Hematopoietic multipotent progenitor cell treated with erythropoietin and hydrocortisone succinate and interleukin-3 and kit ligand, for 6 days (in vitro differentiated cells): ENCODE measurements at places on chromosomes 6 and 20.

GRCh38 chr20:60553095-60553494 lies 594.9 kb downstream of the CDH26 start:
- DNase-seq: no peak

- DNase-seq: peak; percentile 80
Observed at GRCh38 chr6:152587473-152587872, 49.7 kb downstream of the SYNE1 start.

DNA sequence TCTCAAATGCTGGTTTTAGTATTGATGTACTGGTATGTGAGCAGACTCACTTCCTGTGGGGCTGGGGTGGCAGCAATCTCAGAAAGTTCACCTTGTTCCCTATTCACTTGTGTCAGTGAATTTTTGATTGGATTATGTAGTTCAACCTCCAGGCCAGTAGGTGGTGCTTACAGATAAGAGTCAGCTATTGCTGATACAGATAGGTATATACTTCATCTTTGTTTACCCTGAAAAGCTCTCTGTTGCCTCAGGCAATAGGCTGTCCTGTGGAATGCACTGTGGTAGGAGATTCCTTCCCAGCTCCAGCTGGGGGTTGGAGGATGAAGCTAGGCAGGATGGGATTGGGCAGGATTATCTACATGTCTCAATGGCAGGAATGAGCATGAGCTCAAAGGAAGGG lies 851.2 kb upstream of the EYS start:
- DNase-seq: peak; percentile 27

DNA sequence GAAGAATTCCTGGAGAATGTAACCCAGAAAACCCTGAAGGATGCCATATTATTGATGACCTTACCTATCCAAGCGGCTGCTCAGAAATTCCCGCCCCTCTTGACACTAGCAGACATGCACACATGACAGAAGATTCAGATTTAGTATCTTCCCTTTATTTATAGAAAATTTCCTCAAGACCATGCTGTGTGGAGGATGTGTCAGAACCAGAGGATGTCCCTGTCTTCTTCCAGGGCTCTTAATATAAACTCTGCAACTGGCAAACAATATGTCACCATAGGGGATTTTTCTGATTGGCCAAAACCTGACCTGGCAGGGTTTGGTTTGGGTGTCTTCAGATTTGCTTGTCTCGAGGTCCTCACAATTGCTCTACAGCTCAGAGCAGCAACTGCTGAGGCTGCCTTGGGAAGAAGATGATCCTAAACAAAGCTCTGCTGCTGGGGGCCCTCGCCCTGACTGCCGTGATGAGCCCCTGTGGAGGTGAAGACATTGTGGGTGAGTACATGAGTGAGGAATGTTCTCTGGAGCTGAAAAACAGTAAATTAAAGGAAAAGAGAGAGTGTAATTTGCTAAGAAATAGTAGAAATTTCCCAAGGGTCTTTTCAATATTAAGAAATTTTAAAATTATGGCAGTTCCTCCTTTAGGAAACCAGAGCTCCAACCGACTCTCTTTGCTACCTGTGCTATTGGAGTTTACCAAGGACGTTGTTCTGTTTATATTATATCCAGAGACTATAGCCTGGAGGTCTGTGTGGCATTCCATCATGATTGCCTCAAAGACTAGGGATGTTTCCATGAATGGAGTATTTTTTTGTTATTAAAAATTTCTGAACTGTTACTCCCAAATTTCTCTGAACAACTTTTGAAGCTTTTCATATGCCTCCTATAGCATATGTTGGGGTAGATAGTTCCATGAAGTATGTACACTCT lies at the start of gene HLA-DQA2:
HLA-DQA2 (plus strand) TSS at position 361 of the 930 bp plus-strand sequence; CDS start at position 414, 53 bp downstream.
- no peak for DNase-seq

GRCh38 chr20:19540392-19540791 lies 217.7 kb upstream of the RIN2 start:
- no peak for DNase-seq

DNA sequence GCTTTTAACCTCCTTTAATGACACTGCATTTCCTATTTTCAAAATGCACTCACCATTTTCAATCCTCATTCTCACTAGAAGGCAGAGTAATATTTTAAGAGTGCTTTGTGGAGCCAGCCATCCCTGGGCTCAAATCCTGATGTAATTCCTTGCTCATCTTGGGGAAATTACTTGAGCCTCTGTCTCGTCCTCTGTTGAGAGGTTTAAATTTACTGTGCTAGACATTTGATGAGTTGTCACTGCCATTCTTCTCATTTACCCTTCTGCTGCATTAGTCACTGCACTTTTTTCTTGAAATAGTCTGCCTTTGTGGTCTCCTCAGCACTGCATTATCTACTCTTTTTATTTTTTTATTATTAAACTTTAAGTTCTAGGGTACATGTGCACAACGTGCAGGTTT lies 150.0 kb upstream of the HDDC2 start:
- no peak for DNase-seq

DNA sequence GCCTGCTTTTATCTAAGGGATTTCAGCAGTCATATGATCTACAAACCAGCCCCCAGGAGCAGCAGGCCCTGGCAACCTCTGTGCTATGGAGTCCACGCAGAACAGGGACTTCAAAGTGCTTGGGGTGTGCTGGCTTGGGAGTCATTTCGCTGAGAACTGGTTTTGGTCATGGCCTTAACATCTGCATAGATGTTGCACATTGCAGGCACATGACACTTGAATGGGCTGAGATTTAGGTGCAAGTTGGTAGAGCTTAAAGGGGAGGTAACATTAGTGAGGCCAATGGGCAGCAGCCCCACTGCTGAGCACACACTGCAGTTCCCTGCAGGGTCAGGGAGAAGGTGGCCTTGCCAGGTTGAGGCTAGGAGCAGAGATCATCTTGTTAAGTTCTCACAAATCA lies 43.6 kb downstream of the RREB1 start:
- no peak for DNase-seq

GRCh38 chr6:1380625-1381427 lies 8.6 kb upstream of the FOXF2 start:
- DNase-seq: no peak

GRCh38 chr6:16033214-16033613 lies 95.7 kb upstream of the MYLIP start:
- DNase-seq: no peak

- no peak for DNase-seq
Observed at GRCh38 chr20:53444401-53445149, 149.1 kb downstream of the ZNF217 start.
